Umbilical cord (tissue), 2 donors: ENCODE measurements at places on chromosomes 12 and 14. TPM values are rescaled to one million over a fixed set of nuclear protein-coding genes. Genes with fewer than 3 reads are reported as not detected.

Gene TMED8
- 7.9 TPM for total RNA-seq

Gene LTB4R
- total RNA-seq, result 1.4 TPM

Gene KRT81
- total RNA-seq, result 2.9 TPM

Gene STXBP6
- total RNA-seq, result 78.7 TPM

Gene BDKRB1
- 16.6 TPM for total RNA-seq

Gene DPY19L2
- total RNA-seq, result 22.9 TPM

Gene TEX22
- total RNA-seq, result not detected

Gene EPYC
- total RNA-seq, result 2.2 TPM

Gene MYL2
- not detected for total RNA-seq

Gene RFX4
- total RNA-seq, result 2.2 TPM

Gene KRT83
- total RNA-seq, result not detected

Gene HSP90AA1
- total RNA-seq, result 161 TPM

Gene SLC35F4
- total RNA-seq, result 1.2 TPM

Gene PTPN21
- total RNA-seq, result 15.4 TPM

Gene CEP170B
- total RNA-seq, result 7.9 TPM

Gene FBXO34
- total RNA-seq, result 37.3 TPM

Gene SLC38A6
- 26.7 TPM for total RNA-seq

Gene KCNC2
- 4.1 TPM for total RNA-seq

Gene KRT6B
- 8.2 TPM for total RNA-seq

Gene CCDC88C
- total RNA-seq, result 8.4 TPM
